ENCODE measurements at places on chromosomes 2 and 18.

GRCh38 chr2:50785816-50786215 is 246.1 kb downstream of the NRXN1 start:
- no peak for DNase-seq

GRCh38 chr2:55761526-55761925 is 67.9 kb upstream of the PNPT1 start:
- DNase-seq = no peak

DNA sequence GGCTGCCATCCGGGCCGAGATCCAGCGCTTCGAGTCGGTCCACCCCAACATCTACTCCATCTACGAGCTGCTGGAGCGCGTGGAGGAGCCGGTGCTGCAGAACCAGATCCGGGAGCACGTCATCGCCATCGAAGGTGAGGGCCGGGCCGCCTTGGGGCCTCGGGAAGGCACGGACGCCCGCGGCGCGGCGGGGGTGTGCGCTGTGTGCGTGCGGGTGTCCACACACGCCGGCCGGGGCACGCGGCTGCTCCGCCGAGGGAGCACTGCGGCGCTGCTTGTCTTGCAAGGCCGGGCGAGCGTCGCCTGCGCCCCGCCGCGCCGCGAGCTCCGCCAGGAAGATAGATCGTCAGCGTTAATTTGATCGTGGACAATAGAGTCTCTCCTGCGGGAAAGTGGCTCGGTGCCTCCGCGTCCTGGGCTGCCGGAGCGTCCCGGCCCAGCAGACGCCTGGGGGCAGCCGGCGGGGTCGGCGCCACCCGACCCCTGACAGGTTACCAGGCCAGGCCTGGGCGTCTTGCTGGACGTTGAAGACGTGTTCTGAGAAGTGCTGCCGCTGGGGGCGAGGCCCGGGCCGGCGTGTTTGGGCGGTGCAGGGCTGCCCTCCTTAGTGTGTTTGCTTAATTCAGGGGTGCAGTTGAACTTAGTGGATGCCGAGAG is 1.0 kb downstream of the AGAP1 start:
- DNase-seq = no peak

DNA sequence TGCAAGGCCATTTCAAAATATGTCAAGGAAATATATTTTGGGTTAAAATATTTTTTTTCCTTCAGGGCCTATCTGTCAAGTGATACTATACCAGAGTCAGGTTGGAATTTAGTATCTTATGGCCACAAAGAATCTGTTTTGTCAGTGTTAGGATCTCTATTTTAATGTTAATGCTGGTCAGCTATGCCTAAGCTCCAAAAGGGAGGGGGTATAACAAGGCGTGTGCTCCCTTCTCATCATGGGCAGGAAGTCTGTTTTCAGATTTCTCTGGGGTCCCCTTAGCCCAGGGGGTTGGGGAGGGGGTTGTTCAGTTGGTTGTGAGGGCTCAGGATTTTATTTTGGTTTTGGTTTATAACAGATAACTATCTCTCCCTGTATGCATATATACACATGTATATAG is 126.4 kb downstream of the TMEM163 start:
- no peak for DNase-seq

GRCh38 chr2:72089537-72089936 is 58.1 kb downstream of the CYP26B1 start:
- no peak for DNase-seq

DNA sequence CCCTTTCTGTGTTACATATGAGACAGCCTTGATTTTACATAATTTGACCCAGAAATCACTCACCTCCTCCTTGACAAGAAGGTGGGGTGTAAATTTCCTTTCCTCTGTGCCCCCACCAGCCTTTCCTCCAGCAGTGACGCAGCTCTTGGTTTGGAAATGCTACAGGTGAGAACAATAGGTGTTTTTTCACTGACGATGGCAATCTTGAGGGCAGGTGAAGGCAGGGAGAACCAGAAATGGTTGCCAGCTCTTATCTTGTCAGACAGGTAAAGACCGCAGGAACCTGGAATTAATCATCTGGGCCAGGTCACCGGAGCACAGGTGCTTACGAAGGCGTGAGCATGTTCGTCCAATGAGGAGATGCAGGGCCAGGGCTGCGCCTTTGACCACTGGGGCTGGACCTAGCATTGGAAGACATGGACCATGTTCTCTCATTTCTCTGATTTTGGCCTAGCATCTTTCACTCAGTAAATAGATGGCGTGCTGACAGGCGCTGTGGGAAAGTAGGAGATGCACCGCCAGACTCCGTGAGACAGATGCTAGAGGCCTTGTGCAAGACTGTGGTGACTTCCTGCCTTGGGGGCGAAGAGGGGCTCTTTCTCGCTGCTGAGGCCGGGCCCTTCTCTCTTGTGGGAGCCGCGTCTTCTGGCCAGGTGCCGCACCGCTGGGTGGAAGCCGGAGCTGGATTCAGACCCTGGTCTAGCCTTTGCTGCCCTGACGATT is 4.0 kb downstream of the CIDEA start:
- DNase-seq = no peak

DNA sequence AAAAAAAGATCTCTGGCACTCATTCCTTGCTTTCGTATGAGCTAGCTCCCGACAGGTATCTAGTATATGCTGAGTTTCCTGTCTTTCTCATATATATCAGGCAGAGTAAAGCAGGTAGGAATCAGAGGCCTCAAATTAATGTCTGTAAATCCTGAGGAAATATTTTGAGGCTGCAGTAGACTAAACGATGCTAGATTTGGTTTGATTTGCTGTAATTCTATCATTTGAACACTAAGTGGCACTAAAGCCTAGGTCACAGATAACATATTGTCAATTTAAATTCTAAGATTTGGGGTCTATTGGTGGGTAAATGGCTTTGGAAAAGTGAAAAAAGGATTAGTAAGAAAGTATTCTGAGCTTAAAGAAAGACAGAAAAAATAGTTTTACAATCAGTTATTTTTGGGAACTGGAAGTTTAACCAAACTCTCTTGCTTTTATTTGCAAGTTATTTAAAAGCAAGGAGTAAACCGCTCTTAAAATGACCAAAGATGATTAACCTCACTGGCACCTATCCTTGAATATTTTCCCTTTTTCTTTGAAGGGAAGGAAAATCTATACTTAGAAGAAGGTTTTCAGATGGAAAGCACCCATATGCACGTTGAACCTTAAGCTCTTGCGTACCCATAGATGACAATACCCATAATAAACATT is 37.6 kb upstream of the SLC4A10 start:
- no peak for DNase-seq

- DNase-seq = no peak
These were observed 199.6 kb downstream of the AFF3 start for GRCh38 chr2:99942561-99943347.

DNA sequence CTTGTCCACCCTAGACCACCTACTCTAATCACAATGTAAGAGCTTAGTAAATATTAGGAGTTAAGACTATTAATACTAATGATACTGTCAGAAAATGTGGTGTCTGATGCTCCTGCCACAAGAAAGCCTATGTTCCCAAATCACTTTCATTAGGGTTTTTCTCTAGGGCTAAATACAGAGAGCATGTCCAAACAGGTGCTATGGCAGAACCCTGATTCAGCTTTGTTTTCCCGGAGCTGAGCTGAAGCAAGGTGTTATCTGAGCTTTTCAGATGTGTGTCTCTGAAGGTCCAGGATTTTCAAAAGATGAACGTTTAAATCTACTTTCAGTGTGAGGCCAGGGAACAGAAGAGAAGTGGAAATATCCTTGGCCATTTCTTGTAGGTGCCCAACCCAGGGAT is 40.6 kb downstream of the CPO start:
- no peak for DNase-seq

- DNase-seq = no peak
These were observed 4.0 kb downstream of the KANSL1L start for GRCh38 chr2:210167227-210167626.

DNA sequence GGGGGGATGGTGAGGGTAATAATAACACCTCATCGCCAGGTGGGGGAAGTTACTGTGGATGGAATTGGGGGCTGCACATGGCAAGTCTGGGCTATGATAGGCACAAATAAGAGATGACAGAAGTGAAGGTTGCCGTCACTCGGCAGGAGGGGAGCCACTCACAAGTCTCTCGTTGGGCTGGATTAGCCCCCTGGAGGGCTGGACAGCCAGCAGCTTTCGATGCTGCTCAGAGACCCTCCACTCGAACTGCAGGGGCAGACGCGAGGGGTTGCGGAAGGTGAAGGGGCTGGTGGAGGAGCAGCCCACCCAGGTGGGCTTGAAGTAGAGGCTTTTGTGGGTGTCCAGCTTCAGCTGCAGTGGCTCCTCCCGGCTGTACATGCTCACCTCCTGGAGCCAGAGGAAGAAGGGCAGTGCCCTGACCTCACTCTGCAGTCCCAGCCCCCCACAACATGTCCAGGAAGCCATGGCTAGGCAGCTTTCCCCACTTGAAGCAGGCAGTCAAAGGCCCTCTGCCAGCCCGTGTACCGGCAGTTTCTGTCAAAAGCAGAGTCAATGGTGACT is 18.2 kb downstream of the CFAP65 start:
- no peak for DNase-seq

- DNase-seq = peak; percentile 14
These were observed 812 bp upstream of the KCNG3 start for GRCh38 chr2:42494355-42495233.

- no peak for DNase-seq
These were observed 164.3 kb downstream of the RPIA start for GRCh38 chr2:88855620-88856408.

DNA sequence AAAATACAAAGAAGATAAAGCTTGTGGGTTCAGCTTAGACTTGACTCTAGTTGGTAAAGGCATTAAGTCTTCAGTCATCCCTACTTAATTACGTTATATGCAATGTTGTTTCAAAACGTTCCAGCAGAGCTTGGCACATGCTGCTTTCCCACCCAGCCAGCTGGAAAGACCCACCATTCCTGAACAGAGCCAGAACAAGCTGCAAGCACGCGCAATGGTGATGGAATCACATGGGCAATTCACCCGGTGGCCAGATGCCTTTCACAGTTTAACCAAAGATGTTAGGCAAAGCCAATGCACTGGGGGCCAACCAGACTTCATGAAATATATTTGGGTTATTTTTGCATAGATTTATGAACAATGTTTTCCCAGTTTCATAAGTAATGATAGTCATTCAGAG is 123.4 kb upstream of the CDH20 start:
- no peak for DNase-seq

DNA sequence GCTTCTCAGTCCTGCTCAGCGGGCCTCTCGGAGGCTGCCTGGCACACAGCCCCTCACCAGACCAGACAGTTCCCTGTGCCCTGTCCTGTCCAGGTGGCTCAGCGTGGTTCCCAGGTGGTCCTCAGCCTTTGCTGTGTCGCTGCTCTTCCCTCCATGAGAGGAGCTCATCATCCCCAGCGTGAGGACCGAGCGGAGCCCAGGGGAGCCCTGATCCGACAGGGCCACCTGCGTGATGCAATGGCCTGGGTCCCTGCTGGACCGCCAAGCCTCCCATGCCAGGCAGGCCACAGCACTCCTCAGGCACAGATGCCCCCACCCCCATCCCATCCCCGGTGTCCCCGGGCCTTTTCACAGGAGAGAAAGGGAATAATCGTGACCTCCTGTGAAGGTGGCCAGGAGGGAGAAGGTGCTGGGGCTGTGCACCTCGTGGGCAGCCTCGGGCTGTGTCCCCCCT is 4.3 kb downstream of the GPC1 start:
- no peak for DNase-seq

DNA sequence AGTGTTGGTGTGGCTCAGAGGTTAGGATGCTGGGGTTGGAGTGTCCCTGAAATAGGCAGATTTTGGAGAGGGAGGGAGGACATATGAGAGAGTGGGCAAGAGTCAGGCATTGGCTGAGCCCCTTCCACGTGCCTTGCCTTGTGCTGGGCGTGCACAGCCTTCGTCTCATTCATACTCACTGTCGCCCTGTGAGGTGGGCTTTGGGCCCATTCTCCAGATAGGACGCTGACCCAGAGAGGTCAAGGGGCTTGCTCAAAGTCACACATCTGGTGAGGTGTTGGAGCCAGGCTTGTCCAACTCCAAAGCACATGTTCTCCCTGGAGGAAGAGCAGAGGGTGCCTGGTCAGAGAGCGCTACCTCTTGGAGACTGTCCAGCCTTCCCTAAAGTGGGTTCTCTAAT is 166.8 kb downstream of the DYSF start:
- no peak for DNase-seq

DNA sequence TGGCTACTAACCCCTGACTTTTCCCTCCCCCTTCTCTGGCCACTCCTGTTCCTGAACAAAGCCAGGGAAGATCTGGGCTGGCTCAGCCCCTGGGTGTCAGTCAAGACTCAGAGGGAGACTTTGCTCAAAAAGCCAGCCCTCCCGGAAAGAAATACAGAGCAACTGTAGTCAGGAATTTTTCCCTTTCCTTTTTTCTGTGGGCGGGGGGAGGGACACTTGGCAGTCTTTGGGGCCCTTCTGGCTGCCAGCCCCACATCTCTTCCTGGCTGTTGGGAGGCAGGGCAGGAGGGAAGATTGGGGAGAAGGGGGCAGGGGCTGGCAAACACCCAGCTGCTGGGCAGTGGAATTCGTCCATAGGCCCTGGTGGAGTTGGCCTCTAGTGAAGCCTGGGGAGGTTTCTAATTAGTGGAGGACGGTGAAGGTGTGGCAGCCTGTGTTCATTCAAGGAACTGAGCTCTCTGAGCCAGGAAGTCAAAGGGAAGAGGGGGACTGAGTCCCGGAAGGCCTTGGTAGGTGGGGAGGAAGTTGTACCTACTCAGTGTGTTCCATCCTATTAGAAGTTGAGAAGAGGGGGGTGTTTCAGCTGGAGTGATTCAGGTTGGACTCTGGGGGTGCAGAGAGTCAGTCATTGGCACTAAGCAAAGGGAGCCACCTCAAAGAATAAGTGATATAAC is 10.9 kb downstream of the IGFBP2 start:
- DNase-seq = no peak

DNA sequence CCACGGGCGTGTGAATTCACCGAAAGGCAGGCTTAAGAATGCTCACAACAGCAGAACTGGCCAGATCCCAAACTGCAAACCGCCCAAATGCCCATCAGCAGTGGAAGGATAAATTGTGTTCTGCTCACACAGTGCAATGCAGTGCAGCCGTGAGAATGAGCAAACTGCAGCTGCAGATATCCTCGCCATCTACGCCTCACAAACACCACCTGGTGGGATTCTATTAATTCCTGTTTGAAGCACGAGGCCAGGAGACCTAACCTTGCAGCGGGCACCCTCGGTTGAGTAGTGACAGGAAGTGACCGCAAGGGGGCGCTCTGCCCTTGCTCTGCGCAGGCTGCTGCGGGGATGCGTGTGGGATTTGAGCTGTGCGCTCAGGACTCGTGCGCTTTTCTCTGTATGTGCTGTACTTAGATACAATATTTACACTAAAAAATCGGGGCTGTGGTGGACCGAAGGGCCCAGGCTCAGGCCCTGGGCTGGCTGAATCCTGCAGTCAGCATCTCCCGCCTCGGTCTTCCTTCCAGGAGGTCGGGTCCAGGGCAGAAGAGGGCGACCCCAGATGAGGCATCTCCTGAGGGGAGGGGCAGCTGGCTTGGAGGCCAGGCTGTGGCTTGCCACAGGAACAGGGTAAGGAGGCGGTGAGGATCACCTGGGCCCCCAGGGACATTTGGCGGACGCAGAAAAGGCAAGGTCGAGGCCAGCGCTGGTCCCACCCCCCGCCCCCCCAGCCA is 19.8 kb upstream of the PDIA6 start:
- DNase-seq = peak; percentile 7

- no peak for DNase-seq
These were observed 107.9 kb downstream of the KCNF1 start for GRCh38 chr2:11019614-11020013.

- no peak for DNase-seq
These were observed 27.2 kb downstream of the TWIST2 start for GRCh38 chr2:238875101-238875470.

GRCh38 chr2:240339411-240340360 is 95.8 kb upstream of the GPC1 start:
- DNase-seq = no peak

GRCh38 chr2:58891828-58892377 is 650.8 kb upstream of the FANCL start:
- no peak for DNase-seq
